Fibroblast of the aortic adventitia (primary cell): ENCODE measurements at places on chromosomes 3 and 15.

- no peak for DNase-seq
Measured at GRCh38 chr3:10353160-10353559, 32.2 kb upstream of the SEC13 start.

GRCh38 chr3:48830715-48831114 lies 17.0 kb downstream of the PRKAR2A start:
- DNase-seq, result no peak

- no peak for DNase-seq
Measured at GRCh38 chr3:142898346-142899213, 9.7 kb upstream of the PCOLCE2 start.

GRCh38 chr15:33104212-33104611 lies 90.3 kb downstream of the FMN1 start:
- DNase-seq, result peak; percentile 73

DNA sequence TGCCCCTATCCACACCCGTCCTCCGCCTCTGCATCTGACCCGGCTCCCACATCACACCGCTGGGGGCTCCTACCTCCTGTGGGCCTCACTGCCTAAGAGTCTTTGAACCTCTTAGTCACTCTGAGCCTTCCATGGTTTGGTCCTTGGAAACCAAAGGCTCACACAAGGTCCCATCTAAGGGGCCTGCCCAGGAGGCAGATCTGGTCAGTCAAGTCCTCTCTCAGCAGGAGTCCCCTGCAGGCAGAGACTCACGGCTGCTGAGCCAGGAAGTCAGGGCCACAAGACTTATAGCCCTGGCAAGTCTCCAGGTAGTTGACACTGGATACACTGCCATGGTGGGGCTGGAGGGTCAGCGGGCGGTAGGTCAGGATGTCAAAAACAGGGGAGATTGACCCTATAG lies 31.2 kb upstream of the ALDH1L1 start:
- DNase-seq, result no peak

- DNase-seq, result no peak
Measured at GRCh38 chr15:41474436-41474835, 19.2 kb upstream of the ITPKA start.

DNA sequence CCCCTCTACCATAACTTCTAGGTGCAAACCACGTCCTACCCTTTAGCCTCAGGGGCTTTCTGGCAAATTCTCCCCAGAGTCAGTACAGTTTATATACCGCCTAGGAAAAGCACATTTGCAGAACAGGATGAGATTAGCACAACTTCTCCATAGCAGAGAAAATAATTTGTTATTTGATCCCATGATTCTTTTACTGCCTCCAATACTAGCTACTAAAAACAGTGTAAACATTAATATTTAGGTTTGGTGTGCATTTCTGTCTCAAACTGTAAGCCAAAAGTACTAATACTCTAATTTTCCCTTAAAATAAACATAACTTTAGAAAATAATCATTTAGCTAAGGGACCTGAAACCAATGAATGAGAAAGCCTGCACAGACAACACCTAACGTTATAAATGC lies 4.5 kb downstream of the CPEB1 start:
- no peak for DNase-seq

GRCh38 chr3:134527538-134528186 lies 41.8 kb downstream of the CEP63 start:
- DNase-seq, result no peak

- no peak for DNase-seq
Measured at GRCh38 chr15:43251185-43251870, 15.4 kb downstream of the TGM5 start.

- DNase-seq, result no peak
Measured at GRCh38 chr15:90868261-90868689, at the start of gene FURIN. Gene FURIN, plus strand, starts transcription at chr15:90868588. Its CDS starts 7,153 bp downstream, at chr15:90875741.
